Lung microvascular endothelial cell (primary cell): ENCODE measurements at places on chromosomes 13 and 19.

- no peak for DNase-seq
Measured at GRCh38 chr19:14502334-14503092, 6.6 kb upstream of the GIPC1 start.

GRCh38 chr13:39144941-39145533, 106.8 kb downstream of the NHLRC3 start:
- peak; percentile 53 for DNase-seq

DNA sequence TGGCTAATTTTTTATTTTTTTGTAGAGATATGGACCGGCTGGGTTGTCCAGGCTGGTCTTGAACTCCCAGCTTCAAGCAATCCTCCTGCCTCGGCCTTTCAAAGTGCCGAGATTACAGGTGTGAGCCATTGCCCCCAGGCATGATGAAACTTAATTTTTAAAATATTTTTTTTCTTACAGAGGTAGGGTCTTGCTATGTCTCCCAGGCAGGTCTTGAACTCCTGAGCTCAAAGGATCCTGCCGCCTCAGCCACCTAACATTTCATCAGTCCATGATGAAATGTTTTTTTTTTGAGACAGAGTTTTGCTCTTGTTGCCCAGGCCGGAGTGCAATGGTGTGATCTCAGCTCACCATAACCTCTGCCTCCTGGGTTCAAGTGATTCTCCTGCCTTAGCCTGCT, 12.4 kb downstream of the C19orf44 start:
- no peak for DNase-seq

- no peak for DNase-seq
Measured at GRCh38 chr19:11238781-11239376, 540 bp upstream of the ANGPTL8 start.

DNA sequence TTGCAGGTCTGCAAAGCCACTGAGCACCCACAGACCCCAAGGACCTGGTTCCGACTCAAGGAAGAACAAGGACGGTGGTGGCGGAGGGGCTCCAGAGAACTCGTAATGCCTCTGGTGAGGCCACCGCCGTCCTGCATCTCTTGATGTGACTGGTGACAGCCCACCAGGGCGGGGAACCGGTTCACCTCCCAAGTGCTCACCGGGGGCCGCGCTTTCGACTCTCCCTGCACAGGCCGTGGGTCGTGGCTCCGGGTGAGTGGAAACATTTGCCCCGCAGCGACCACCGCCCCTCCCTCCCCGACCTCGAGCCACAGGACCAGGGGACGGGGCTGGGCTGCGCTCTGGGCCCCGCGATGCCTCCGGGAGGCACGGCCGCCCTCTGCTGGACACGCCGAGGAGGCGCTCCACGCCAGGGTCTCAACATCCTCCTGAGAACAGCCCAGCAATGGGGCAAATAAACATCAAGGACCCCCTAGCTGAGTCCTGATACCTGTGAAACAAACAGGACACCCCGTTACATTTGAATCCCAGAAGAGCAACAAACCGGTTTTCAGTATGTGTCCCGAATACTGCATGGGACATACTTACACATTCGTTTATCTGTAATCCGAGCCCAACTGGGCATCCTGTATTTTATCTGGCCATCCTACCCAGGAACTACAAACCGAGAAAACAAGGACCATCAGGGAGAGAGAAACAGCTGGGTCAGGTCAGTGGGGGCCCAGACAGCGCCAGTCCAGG, 3.9 kb upstream of the PLPP2 start:
- peak; percentile 62 for DNase-seq

DNA sequence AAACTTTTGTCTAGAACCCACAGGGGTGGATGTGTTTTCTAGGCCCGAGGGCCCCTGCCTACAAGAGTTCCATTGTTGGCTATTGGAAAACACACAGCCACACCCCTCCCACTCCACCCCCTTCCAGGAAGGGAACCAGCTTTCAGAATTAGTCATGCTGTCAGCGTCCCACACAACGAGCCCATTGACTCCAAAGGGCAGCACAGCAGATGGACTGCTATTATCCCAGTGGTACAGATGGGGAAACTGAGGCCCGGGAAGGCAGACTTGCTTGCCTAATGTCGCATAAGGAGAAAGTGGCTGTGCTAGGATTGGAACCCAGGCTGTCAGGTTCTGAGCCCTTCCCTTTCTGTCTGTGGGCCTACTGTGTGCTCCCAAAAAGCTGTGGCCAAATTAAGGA, 8.1 kb upstream of the FXYD3 start:
- peak; percentile 34 for DNase-seq

DNA sequence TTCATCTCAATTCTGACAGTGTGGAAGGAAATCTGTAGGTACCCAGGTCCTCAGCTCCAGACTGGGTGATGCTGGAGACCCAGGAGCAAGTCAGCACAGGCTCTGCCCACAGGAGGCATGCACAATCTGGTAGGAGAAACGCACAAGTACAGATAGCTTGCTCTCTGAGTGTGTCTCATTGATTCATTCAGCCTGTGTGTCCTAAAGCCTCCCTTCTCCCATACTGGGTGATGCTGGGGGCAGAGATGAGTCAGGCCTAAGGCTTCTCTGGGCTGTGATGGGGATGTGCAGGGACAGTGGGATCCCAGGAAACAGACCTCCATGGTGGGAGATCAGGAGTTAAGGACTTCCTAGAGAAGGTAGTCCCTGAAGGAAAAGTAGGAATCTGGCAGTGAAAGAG, 6.8 kb downstream of the ZNF526 start:
- no peak for DNase-seq
